ENCODE measurements at places on chromosomes 1 and 21.

- DNase-seq = peak; percentile 46
Measured at GRCh38 chr1:48596046-48596445, 124.0 kb upstream of the SPATA6 start.

DNA sequence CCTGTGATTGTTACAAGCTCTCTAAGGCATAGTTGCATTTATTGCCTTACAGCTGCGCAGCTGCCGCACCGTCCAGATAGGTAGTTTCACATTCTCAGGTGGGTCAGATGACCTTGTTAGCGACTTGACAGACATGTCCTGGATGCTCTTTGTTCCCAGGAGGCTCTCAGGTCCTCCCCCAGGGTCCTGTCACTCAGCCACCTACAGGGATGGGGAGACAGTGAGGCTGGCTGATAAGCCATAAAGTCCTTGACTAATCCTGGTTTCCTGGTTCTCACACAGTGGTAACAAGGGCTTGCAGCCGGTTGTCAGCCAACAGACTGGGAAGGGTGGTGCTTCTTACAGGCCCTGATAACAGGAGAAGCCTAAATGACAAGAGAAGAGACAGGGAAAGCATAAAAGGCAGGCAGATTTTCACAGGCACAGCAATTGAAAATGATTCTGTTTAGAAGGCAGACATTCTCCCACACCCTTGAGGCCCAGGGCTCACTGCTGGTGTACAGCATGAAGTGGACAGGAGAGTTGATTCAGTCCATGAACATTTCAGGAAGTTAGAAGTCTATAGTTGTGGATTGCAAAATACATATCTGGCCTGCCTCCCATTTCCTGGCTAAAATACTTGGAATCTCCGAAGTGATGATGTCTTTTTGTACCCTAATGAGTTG is 2.9 kb downstream of the ARF1 start:
- peak; percentile 33 for DNase-seq

DNA sequence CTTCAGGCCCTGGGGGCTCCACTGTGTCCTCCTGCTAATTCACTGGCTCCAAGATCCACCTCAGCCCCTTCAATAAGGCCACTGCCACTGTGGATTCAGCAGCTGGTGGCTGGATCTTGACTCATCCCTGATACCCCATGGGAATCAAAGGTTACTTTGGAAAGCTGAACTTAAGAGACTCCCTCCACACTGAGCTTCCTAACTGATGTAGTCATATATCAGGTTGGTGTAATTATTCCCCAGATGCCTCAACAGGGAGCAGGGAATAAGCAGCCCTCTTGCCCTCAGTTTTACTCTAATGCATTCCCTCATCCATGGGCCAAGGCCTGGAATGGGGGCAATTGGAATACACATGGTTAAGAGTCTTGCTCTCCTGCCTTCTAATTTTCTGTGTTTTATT is 164.6 kb downstream of the FASLG start:
- DNase-seq = peak; percentile 31

DNA sequence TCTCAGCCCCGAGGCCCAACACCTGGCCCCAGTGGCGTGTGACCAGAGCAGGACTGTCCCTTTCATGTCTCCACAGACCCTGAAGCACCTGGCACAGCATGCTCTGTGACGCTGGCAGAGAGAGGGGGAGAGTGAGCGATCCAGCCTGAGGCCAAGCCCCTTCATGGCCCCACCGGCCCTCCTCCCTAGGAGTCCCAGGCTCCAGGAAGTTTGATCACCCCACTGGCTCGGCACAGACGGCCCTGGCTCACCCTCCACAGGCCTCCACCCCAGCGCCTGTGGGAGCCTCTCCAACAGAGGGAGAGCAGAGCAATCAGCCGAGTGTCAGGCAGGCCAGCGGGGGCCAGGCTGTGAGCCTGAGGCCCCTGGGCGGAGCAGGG is 11.0 kb downstream of the SH3BGRL3 start:
- no peak for DNase-seq

GRCh38 chr1:24052220-24052619 is 59.7 kb downstream of the MYOM3 start:
- peak; percentile 10 for DNase-seq

GRCh38 chr1:217907504-217907903 is 276.4 kb downstream of the SPATA17 start:
- no peak for DNase-seq

- peak; percentile 84 for DNase-seq
Measured at GRCh38 chr1:6491480-6491962, at the start of gene PLEKHG5. Gene PLEKHG5, minus strand, starts transcription at chr1:6491667. Its CDS starts 14,096 bp downstream, at chr1:6477571.

GRCh38 chr1:114428083-114428754 is 82.8 kb downstream of the TRIM33 start:
- DNase-seq = no peak

DNA sequence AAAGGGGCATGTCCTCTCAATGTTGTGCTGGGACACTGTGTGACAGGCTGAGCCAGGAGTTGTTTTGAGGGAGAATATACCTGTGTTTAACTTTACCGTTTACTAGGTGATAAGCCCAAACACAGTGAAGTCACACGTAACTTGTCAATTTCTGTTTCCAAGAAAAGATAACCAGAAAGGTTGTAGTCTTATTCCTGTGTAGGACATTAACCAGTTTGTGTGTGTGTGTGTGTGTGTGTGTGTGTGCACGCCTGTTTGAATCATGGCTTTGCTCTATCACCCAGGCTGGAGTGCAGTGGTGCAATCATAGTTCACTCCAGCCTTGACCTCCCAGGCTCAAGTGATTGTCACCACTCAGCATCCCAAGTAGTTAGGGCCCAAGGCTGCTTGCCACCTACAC is 83.6 kb downstream of the MRPS6 start:
- no peak for DNase-seq

DNA sequence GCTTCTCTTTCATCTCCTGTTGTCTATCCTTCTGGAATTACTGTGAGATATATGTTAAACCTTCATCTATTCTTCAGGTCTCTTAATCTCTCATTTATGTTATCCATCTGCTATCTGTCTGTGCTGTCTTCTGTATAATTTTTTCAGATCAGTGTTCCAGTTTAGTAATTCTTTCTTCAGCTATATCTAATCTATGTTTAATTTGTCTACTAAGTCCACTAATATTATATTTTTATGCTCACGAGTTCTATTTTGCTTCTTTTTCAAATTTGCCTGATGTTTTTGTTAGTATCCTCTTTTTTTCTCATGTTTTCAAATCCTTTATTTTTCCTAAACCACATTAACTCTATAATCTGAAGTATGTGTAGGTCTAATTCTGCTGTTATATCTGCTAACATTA is 34.6 kb upstream of the PLEKHO1 start:
- DNase-seq = no peak

DNA sequence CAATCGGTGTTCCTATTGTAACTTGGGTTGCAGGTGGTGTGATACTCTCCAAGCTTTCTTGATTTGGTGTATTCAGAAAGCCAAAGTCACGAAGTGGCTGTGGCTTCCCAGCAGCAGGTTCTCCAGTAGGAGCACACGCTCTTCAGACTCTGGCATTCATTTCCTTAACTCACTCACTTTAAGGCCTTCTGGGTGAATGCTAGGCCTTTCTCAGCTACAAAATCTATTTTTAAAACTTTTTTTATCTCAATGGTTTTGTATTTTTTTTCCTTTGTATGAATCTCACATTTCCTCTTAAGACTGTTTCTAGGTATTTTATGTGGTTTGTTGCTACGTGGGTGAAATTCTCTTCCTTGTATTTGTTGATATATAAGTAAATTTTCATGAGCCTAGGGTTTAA is 22.9 kb upstream of the PKN2 start:
- DNase-seq = no peak

DNA sequence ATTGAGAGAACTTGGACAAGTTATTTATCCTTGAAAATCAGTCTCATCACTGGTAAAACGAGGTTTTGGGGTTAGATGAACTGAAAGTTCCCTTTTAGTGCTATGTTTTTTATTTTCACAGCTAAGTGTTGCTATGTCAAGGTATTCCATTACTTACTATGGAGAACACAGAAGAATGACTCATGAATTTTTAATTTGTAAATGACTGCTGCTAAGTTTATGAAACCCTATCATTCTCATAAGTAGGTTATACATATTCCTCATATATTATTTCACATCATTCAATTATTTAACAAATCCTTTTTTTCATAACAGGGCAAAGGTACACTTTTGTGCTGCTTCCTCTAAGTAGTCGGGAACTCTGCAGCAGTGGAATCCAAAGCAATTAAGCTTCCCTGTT is 52.2 kb upstream of the ATP1A1 start:
- DNase-seq = no peak

DNA sequence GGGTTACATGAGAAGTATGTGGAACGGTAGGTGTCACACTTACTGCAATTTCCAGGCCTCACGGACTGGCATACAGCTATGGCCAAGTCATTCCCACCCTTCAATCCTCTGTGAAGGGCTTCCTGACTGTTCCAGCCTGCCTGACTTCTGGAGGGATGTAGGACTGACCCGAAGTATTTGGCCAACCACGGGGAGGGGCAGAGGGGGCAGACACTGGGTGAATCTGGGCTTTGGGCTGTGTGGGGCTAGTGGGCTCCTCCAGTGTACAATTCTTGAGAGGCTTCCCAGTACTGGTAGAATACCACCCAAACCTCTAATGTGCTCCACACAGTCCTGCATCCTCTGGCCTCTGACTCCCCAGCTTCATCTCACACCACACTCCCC is 78.2 kb downstream of the FAM78B start:
- DNase-seq = no peak

DNA sequence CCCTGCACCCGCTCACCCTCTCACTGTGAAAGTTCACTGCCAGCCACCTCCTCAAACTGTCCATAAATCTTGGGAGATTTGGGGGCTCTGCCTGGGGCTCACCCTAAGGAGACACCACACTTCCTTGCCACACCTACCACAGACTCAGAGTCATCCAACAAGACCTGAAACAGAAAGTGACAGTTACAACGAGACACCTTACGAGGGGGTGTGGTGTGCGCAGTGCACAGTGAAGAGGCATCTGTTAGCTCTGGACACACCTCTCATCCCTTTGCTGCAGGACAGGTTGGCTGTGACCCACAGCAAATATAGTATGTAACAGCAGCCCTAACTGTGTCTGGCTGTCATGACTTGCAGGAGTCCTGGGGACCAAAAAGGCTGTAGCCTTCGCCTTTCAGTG is 190.2 kb downstream of the NR5A2 start:
- no peak for DNase-seq

GRCh38 chr1:6071219-6071618 is 25.5 kb downstream of the KCNAB2 start:
- DNase-seq = no peak

DNA sequence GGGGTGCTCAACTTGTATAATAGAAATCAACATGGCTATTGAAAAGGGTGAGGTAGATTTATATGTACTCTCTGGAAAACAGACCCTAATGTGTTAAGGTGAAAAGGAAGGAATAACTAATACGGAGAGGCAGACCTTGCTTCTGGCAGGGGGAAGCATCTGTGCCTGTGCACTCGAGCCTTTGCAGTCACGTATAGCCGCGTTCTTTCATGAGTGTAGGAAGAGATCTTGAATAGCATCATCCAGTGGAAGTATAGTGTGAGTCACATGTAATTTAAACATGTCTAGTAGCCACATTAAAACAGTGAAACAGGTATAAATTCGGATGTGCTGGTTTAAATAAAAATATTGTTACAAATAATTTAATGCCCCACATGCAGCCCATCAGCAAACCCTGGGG is 3.0 kb downstream of the A3GALT2 start:
- no peak for DNase-seq

GRCh38 chr1:87113313-87113712 is 198.9 kb downstream of the HS2ST1 start:
- DNase-seq = no peak

GRCh38 chr1:156627313-156627880 is 8.2 kb downstream of the HAPLN2 start:
- DNase-seq = no peak

GRCh38 chr1:98296681-98297080 is 364.8 kb upstream of the SNX7 start:
- no peak for DNase-seq

GRCh38 chr21:35303085-35303484 is 254.0 kb upstream of the RUNX1 start:
- DNase-seq = peak; percentile 93

GRCh38 chr1:220971221-220971620 is 92.0 kb downstream of the HLX start:
- DNase-seq = no peak

GRCh38 chr1:105100102-105100501 is 1350.4 kb downstream of the AMY1C start:
- DNase-seq = no peak

DNA sequence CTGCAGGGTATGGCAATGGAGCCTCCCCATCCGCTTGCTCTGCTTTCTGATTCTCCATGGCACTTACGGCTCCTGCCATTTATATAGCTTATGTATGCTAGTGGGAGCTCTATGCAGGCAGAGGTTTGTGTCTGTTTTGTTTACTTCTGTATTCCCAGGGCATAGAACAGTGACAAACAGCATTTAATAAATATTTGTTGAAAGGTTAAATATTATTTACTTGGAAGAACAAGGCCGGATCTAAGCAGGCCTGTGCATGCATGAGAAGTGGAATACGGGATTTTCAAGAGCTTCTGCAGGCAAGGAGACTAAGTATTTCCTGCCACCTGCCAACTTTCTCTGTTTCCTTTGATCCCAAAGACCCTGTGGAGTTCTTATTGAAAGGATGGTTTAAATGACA is 90.7 kb downstream of the XCL2 start:
- DNase-seq = no peak

Data from kidney glomerular epithelial cell (primary cell).